ENCODE measurements at places on chromosomes 6 and 20. TPM values are rescaled to one million over a fixed set of nuclear protein-coding genes. Genes with fewer than 3 reads are reported as not detected.

- peaks cover 5% of the 10 kb centered on the region for H3K36me3 ChIP-seq
- H3K27me3 ChIP-seq = peaks cover 56% of the 10 kb centered on the region
- H3K4me3 ChIP-seq = peak overlapping the region; percentile 33
- H3K4me1 ChIP-seq = peaks cover 29% of the 10 kb centered on the region
- DNase-seq = peak; percentile 41
- no peak overlapping the region for H3K27ac ChIP-seq
Observed at GRCh38 chr20:20368418-20369249, 730 bp downstream of the INSM1 start.

DNA sequence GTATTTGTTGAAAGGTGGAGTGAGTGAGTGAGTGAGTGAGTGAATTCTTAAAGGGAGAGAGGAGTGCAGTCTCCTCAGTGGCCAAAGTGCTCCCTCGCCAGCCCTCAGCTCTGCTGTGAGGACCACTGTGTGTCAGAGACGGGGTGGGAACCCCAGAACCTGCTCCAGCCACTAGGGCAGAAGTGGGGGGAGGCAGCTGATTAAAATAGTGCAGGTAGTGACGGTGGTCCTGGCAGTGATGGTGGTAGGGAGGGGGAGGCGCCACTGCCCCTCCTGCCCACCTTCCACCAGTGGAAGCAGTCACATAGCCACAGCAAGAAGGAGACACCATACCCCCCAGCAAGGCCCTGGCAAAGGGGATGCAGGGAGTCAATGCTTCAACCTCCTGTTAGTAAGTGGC, 133.5 kb downstream of the PHACTR3 start:
- no peak overlapping the region for H3K27ac ChIP-seq
- H3K4me3 ChIP-seq = no peak overlapping the region
- H3K27me3 ChIP-seq = peaks cover 12% of the 10 kb centered on the region
- DNase-seq = no peak
- H3K4me1 ChIP-seq = no peaks in the 10 kb centered on the region

The STX11 gene
- 20.9 TPM for total RNA-seq

The AK9 gene
- 5.2 TPM for total RNA-seq

- H3K36me3 ChIP-seq = peaks cover 2% of the 10 kb centered on the region
- H3K4me1 ChIP-seq = no peaks in the 10 kb centered on the region
- peaks cover 73% of the 10 kb centered on the region for H3K27me3 ChIP-seq
- H3K4me3 ChIP-seq = no peak overlapping the region
- H3K27ac ChIP-seq = no peak overlapping the region
Observed at GRCh38 chr20:22576273-22576672, 8.1 kb downstream of the FOXA2 start.

GRCh38 chr20:37681384-37682112, 12.3 kb upstream of the CTNNBL1 start:
- H3K4me3 ChIP-seq = no peak overlapping the region
- DNase-seq = no peak
- H3K27me3 ChIP-seq = peaks cover 28% of the 10 kb centered on the region
- H3K36me3 ChIP-seq = no peaks in the 10 kb centered on the region
- H3K27ac ChIP-seq = no peak overlapping the region

The RPP40 gene
- 7.7 TPM for total RNA-seq

- peak; percentile 90 for DNase-seq
- H3K4me3 ChIP-seq = peak overlapping the region; percentile 82
- peaks cover 40% of the 10 kb centered on the region for H3K4me1 ChIP-seq
- peaks cover 3% of the 10 kb centered on the region for H3K27me3 ChIP-seq
Observed at GRCh38 chr6:26123675-26123946, 36.4 kb downstream of the HFE start.

- no peaks in the 10 kb centered on the region for H3K27me3 ChIP-seq
- DNase-seq = no peak
- no peak overlapping the region for H3K4me3 ChIP-seq
Observed at GRCh38 chr6:76771059-76771634, 692.1 kb downstream of the HTR1B start.

GRCh38 chr20:63552481-63553249, 1.3 kb upstream of the FNDC11 start:
- H3K4me1 ChIP-seq = peaks cover 11% of the 10 kb centered on the region
- H3K36me3 ChIP-seq = no peaks in the 10 kb centered on the region
- no peak overlapping the region for H3K4me3 ChIP-seq
- DNase-seq = peak; percentile 54

The EDN1 gene
- not detected for total RNA-seq

DNA sequence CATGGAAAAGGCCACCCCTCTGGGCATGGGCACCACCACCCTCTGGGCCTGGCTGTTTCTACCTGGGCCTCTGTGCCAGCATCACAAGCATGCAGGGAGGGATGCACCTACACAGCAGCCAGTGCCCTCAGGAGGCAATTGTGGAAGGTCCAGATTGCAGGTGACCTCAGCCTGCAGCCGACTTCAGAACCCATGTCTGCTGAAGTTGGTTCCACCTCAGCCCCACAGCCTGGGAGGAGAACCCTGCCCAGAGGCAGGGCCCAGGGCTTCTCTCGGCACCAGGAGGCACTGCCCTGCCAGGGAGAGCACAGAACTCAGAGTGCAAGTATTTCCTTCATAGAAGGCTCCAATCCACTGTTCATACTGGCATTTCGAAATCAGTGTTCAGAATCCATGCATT, 149.8 kb downstream of the TTLL2 start:
- DNase-seq = no peak
- H3K4me3 ChIP-seq = no peak overlapping the region
- no peaks in the 10 kb centered on the region for H3K36me3 ChIP-seq
- H3K27ac ChIP-seq = no peak overlapping the region
- H3K27me3 ChIP-seq = peaks cover 7% of the 10 kb centered on the region
- H3K4me1 ChIP-seq = no peaks in the 10 kb centered on the region

The SLC22A16 gene
- not detected for total RNA-seq

DNA sequence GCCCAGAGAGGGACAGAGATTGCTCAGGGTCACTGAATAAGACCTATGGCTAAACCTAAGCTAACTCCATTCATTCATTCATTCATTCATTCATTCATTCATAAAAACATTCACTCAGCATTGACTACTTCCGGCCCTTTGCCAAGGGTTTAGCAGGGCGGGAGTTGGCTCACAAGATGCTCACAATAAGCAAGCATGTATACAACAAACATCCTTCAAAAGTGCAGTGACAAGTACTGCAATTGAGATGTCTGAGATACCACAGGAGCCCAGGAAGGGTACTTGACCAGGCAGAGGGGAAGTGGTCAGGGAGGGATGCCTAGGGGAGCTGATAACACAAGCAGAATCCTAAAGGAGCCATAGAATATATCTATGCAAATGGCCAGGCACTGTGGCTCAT, 18.2 kb upstream of the KIAA1755 start:
- H3K4me3 ChIP-seq = no peak overlapping the region
- H3K27ac ChIP-seq = no peak overlapping the region
- H3K27me3 ChIP-seq = no peaks in the 10 kb centered on the region
- no peak for DNase-seq
- H3K4me1 ChIP-seq = peaks cover 2% of the 10 kb centered on the region
- H3K36me3 ChIP-seq = no peaks in the 10 kb centered on the region

DNA sequence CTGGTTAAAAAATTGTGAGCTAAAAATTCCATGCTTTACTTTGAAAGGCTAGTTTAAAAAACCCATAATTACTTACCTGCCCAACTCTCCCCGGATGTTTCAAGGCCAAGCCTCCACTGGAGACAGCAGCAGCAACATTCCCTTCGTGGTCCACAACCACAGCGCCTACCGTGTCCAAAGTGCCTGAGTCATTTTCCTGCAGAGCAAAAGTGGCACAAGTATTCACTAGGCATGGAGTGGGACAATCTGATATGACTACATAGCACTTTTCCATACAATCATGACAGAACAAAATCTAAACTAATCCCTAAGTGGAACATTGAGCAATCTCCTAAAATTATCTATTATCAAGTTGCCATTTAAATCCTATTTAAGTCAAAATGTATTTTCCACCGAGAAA, 104.8 kb downstream of the TASP1 start:
- no peak for DNase-seq
- H3K4me1 ChIP-seq = no peaks in the 10 kb centered on the region
- peaks cover 19% of the 10 kb centered on the region for H3K36me3 ChIP-seq
- no peak overlapping the region for H3K27ac ChIP-seq

The C6orf52 gene
- total RNA-seq = 1.2 TPM

GRCh38 chr20:8254911-8255582, 123.0 kb downstream of the PLCB1 start:
- no peaks in the 10 kb centered on the region for H3K27me3 ChIP-seq
- H3K4me1 ChIP-seq = no peaks in the 10 kb centered on the region
- no peak overlapping the region for H3K4me3 ChIP-seq
- no peaks in the 10 kb centered on the region for H3K36me3 ChIP-seq

- no peaks in the 10 kb centered on the region for H3K27me3 ChIP-seq
- no peak overlapping the region for H3K27ac ChIP-seq
- DNase-seq = no peak
- peaks cover 8% of the 10 kb centered on the region for H3K4me1 ChIP-seq
- no peaks in the 10 kb centered on the region for H3K36me3 ChIP-seq
- no peak overlapping the region for H3K4me3 ChIP-seq
Observed at GRCh38 chr6:38212579-38212978, 393.1 kb downstream of the ZFAND3 start.

- no peaks in the 10 kb centered on the region for H3K27me3 ChIP-seq
- DNase-seq = no peak
- H3K4me1 ChIP-seq = peaks cover 6% of the 10 kb centered on the region
- peak overlapping the region; percentile 16 for H3K27ac ChIP-seq
- H3K36me3 ChIP-seq = no peaks in the 10 kb centered on the region
Observed at GRCh38 chr20:63774306-63774705, 34.7 kb downstream of the SLC2A4RG start.

The JAG1 gene
- total RNA-seq = 0.44 TPM

- no peaks in the 10 kb centered on the region for H3K27me3 ChIP-seq
- no peak overlapping the region for H3K4me3 ChIP-seq
- DNase-seq = no peak
- peaks cover 47% of the 10 kb centered on the region for H3K4me1 ChIP-seq
- no peak overlapping the region for H3K27ac ChIP-seq
Observed at GRCh38 chr20:5657190-5657875, 92.9 kb upstream of the SHLD1 start.

All from activated CD4-positive, alpha-beta T cell treated with anti-CD3 and anti-CD28 coated beads for 36 hours (primary cell).